ENCODE measurements at places on chromosomes 11 and 22. TPM values are rescaled to one million over a fixed set of nuclear protein-coding genes. Genes with fewer than 3 reads are reported as not detected.

Gene MEN1
- polyA plus RNA-seq = 38.9 TPM

Gene F2
- not detected for polyA plus RNA-seq

Gene HTR3B
- not detected for polyA plus RNA-seq

- no peak overlapping the region for H3K4me3 ChIP-seq
- peaks cover 21% of the 10 kb centered on the region for H3K36me3 ChIP-seq
- no peak overlapping the region for H3K27ac ChIP-seq
- DNase-seq = no peak
- no peaks in the 10 kb centered on the region for H3K4me1 ChIP-seq
- H3K27me3 ChIP-seq = no peaks in the 10 kb centered on the region
Observed at GRCh38 chr22:46900549-46900948, 138.1 kb downstream of the TBC1D22A start.

DNA sequence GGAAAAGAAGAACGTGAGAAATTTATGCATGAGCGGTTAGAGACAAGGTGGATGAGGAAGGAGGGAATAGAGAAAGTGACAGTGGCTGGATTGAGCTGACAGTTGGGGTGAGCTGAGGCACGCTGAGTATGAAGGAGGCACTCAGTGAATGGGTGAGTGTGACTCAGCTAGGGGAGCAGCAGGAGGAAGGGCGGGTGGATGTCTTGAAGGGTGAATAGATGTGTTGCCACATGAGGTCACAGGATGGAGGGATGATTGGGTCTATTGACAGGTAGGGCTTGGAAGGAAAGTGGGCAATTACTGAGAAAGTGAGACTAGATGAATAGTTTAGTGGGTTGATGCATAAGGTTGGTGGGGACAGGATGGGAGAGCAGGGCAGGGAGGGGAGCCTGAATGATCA is 8.0 kb downstream of the IFITM10 start:
- H3K4me3 ChIP-seq = no peak overlapping the region
- no peak overlapping the region for H3K27ac ChIP-seq
- H3K27me3 ChIP-seq = no peaks in the 10 kb centered on the region
- no peak for DNase-seq
- H3K36me3 ChIP-seq = no peaks in the 10 kb centered on the region

DNA sequence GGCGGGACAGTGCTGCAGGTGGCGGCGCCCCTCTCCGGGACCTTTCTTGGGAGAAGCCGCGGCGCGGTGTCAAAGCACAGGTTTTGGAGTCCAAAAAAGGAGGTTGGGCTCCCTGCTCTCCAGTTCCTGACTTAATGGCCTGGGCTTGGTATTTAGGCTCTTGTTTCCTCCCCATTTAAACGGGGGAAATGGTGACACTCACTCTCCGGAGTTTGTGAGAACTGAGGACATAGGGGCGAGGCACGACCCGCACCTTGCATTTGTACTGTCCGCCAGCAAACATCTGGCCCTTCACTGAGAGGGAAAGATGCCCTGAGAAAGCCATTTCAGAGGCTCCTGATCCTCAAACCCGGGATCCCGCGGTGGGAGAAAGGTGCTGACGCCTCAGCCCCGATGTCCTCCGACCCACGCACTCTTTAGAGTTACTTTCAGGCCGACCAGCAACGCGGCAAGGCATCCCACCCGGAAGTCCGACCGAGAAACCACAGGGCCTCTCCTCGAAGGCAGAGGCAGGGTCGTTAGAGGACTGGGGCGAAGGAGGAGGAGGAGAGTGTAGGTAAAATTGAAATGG is 2.9 kb upstream of the WDR74 start:
- H3K27ac ChIP-seq = peak overlapping the region; percentile 98
- H3K27me3 ChIP-seq = no peaks in the 10 kb centered on the region
- peaks cover 7% of the 10 kb centered on the region for H3K4me1 ChIP-seq
- peak overlapping the region; percentile 68 for H3K4me3 ChIP-seq
- H3K36me3 ChIP-seq = no peaks in the 10 kb centered on the region

GRCh38 chr22:36160499-36160942 is at the start of gene APOL3:
APOL3 (minus strand) TSS chr22:36160755; CDS start chr22:36149055, 11,700 bp downstream.
- peak within 1 kb of the TSS; percentile 94 for H3K27ac ChIP-seq
- H3K27me3 ChIP-seq = no peaks in the 10 kb centered on the region
- peak; percentile 60 for DNase-seq
- H3K4me3 ChIP-seq = peak within 1 kb of the TSS; percentile 79
- H3K36me3 ChIP-seq = no peaks in the 10 kb centered on the region

DNA sequence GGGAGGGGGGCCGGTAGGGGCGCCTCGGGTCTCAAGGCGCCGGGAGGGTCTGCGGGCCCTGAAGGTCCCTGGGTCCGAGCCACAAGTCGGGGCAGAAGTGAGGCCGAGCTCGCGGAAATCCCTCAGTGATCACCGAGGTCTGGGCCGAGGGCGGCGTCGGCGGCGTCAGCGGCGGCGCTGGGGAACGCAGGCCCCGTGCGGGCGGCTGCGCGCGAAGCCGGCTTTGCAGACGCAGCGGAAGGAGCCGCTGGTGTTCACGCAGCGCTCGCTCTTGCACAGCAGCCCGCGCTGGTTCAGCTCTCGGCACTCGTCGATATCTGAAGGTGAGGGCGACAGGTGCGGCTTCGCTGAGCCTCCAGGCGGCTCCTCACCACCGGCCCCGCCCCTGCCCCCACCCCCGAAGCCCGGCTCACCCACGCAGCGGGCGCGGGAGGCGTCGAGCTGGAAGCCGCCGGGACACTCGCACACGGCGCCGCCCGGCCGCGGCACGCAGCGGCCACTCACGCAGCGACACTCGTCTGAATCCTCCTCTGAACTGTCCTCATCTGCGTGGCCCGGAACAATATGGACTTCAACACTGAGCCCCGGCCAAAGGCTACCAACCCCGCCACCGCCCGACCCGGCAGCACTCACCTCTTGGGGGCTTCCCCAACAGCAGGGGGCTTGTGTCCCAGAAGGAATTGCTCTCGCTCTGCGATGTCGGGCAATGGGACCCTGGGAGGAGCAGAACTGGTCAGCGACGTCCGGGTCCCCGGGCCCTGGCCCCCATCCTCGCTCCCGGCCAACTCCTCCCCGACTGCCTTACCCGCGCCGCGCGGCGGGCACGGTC is 14.2 kb downstream of the SCYL1 start:
- no peak for DNase-seq
- peak overlapping the region; percentile 53 for H3K27ac ChIP-seq
- peak overlapping the region; percentile 72 for H3K4me3 ChIP-seq
- H3K36me3 ChIP-seq = peaks cover 5% of the 10 kb centered on the region
- peaks cover 6% of the 10 kb centered on the region for H3K4me1 ChIP-seq

- no peak overlapping the region for H3K27ac ChIP-seq
- H3K4me1 ChIP-seq = peaks cover 70% of the 10 kb centered on the region
- H3K27me3 ChIP-seq = no peaks in the 10 kb centered on the region
- DNase-seq = no peak
- no peaks in the 10 kb centered on the region for H3K36me3 ChIP-seq
Observed at GRCh38 chr22:23847991-23848864, 9.4 kb upstream of the DERL3 start.

Data from GM12878 (cell line).